ENCODE measurements at places on chromosomes 16 and 17. TPM values are rescaled to one million over a fixed set of nuclear protein-coding genes. Genes with fewer than 3 reads are reported as not detected.

DNA sequence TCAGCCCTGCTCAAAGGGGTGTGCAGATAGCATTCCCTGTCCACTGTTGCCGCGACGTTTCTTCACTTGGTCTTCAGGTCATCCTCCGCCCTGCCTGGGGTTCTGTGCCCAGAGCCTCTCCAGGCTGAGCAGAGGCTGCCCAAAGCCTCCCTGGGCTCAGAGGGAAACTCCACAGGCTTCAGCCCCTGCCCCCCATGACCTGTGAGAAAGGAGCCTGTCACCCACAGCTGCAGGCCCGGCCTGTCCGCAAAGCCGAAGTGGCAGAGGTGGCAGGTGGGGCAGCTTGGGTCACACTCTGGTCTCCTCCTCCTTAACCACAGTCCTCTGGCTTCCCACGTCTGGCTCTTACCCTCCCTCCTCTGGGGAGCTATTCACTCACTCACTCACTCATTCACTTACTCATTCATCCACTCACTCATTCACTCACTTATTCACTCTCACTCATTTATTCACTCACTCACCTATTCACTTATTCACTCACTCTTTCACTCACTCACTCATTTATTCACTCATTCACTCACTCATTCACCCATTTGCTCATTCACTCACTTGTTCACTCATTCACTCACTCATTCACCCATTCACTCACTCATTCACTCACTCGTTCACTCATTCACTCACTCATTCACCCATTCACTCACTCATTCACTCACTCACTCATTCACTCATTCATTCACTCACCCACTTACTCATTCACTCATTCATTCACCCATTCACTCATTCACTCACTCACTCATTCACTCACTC is 7.1 kb upstream of the CPSF4L start:
- DNase-seq: no peak

DNA sequence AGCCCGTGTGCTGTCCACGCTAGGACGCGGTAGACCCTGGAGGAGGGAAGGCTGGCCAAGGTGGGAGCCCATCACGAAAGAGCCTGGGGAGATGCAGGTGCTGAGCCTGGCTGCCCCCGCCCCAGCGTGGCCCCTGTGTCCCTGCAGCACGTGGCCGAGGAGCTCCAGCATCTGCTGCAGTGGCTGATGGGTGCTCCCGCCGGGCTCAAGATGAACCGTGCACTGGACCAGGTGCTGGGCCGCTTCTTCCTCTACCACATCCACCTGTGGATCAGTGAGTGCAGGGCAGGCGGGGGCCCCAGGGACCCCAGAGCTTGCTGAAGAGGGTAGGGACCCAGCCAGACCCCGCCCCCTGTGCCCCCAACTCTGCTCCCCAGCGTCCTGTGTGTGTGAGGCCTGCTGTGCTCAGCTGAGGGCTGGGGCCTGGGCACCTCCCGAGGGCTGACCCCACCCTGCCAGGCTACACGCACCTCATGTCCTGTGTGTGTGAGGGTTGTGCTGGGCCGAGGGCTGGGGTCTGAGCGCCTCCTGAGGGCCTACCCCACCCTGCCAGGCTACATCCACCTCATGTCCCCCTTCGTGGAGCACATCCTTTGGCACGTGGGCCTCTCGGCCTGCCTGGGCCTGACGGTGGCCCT is 8.6 kb downstream of the PIGQ start:
- DNase-seq: no peak

- no peak for DNase-seq
These were observed 24.7 kb upstream of the KRT20 start for GRCh38 chr17:40909755-40910154.

GRCh38 chr16:27759301-27759871 is 209.4 kb downstream of the KATNIP start:
- no peak for DNase-seq

DNA sequence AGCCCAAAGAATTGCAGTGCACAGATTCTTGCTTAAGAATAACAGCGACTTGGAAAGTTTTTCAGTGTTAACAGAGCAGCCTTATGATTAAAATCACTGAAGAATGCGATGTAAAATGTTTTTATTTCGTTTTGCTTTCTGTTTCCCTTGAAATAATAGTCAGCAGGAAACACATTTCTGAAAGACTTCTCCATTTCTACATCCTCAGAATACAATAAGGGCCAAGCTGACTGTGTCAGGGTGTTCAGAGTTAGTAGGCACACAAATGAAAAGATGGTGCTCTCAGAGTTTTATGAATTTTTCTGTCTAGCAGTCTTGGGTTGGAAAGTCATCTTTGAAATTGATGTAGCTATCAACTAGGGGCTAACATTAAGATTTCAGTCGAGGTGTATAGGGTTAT is 582.9 kb upstream of the RBFOX1 start:
- DNase-seq: no peak

GRCh38 chr16:87331241-87331801 is 14.1 kb upstream of the C16orf95 start:
- DNase-seq: no peak

DNA sequence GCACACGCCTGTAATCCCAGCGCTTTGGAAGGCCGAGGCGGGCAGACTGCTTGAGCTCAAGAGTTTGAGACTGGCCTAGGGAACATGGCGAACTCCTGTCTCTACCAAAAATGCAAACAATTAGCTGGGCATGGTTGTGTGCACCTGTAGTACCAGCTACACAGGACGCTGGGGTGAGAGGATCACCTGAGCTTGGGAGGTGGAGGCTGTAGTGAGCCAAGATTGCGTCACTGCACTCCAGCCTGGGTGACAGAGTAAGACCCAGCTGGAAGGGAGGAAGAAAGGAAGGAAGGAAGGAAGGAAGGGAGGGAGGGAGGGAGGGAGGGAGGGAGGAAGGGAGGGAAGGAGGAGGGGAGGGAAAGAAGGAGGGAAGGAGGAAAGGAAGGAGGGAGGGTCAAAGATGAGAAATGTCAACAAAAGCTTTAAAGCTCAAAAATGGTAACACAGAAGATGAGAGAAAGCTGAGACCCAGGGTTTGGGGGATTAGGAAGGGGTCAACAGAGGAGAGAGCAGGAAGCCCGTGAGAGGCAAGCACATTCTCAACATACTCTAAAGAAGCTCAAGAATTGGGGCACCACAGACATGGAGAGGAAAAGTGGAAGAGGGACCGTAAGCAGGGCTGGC is 5.0 kb upstream of the KRT19 start:
- peak; percentile 53 for DNase-seq

DNA sequence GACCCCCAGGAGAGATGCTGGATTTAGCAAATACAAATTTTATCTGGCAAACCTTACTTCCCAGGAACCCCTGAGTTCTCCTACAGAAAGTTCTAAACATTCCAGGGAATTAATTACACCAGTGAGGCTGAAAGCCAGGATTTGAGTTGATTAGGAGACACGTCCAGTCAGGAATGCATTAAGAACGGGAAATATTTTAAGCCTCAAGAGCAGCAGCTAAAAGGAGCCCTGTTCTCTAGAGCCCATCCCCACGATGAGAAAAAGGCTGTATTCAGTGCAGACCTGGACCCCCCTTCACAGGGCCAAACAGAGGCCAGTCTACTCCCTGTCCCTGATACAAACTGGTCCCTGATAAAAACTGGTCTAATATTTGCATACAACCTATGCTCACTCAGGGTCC is 55.0 kb downstream of the VAT1L start:
- no peak for DNase-seq

- no peak for DNase-seq
These were observed 2.3 kb upstream of the XAF1 start for GRCh38 chr17:6753546-6753945.

DNA sequence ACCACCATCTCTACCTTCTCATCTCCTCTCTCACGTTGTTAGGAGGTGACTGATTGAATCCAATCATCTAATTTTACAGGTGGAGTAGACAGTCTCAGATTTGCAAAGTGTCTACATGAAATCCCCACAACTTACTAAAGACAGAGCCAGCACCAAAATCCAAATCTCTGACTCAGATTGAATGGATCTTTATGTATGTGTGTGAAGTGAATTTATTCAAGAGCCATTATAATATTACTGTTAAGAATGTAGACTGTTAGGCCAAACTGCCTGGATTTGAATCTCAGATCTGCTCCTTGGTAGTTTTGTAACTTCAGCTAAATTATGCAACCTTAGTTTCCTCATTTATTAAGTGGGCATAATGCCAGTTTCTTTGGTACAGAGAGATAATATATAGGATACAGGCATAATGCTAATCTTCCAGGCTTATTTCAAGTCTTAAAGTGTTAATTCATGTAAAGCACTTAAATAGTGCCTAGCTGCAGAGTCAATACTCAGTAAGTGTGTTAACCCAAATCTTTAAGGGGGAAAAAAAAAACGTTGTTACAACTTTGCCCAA is 12.7 kb downstream of the CNEP1R1 start:
- DNase-seq: no peak

Gene HAS3
- total RNA-seq: 1.2 TPM

Gene CACNG4
- total RNA-seq: not detected

Gene RNF157
- total RNA-seq: 3.3 TPM
